HFFc6 (cell line): ENCODE measurements at places on chromosomes 5 and 9. TPM values are rescaled to one million over a fixed set of nuclear protein-coding genes. Genes with fewer than 3 reads are reported as not detected.
A peak's percentile ranks its signal among the peaks of the same experiment; 100 is the strongest.

- DNase-seq = no peak
Measured at GRCh38 chr9:72156586-72156985, 7.3 kb downstream of the GDA start.

Gene FOXD4L3
- not detected in 3 replicates for total RNA-seq

DNA sequence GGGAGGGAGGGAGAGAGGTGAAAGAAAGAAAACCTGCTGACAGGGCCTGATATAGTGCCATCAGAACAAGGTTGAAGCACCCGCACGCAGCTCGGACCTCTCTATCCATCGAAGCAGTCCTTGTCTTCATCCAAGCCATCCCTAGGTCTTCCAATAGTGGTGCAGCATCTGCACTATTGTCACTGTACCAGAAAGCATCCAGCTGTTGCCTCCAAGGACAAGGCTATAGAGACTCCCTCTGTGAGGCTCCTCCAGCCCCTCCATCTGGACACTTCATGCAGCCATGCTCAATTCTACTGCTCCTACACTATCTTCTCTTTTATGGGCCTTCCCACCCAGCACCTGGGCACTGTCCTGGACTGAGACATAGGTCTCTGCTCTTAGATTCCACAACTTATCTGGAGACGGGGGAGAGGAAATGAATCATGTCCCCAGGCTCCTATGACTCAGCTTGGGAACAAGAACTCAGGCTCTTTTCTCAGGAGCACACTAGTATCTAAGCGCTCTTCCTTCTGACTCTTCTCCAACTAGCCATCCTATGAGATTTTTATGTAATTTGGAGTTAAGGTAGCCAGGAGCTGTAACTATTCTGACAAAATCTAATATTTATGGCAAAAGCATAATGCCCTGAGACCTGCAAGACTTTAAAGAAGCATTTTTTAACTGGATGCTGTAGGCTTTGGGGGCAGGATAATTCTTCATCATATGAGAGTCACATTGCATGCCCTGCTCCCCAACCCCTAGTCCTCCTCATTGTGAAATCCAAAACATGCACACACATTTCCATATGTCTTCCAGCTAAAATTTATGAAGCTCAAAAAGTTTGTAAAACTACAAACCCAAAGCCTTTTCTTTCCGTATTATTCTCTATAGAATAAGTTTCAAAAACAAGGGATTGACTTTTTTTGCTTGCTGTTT lies 446.8 kb downstream of the CCDC171 start:
- peak; percentile 89 for DNase-seq

- DNase-seq = no peak
Measured at GRCh38 chr9:133463234-133463863, 3.6 kb downstream of the CACFD1 start.

GRCh38 chr5:29758986-29759421 lies 1434.5 kb upstream of the CDH6 start:
- DNase-seq = no peak

Gene EDIL3
- total RNA-seq = 2.3 and 46.2 TPM in 2 replicates

- DNase-seq = no peak
Measured at GRCh38 chr9:14962193-14962882, 52.1 kb upstream of the FREM1 start.

Gene SLC34A1
- not detected in 3 replicates for total RNA-seq

DNA sequence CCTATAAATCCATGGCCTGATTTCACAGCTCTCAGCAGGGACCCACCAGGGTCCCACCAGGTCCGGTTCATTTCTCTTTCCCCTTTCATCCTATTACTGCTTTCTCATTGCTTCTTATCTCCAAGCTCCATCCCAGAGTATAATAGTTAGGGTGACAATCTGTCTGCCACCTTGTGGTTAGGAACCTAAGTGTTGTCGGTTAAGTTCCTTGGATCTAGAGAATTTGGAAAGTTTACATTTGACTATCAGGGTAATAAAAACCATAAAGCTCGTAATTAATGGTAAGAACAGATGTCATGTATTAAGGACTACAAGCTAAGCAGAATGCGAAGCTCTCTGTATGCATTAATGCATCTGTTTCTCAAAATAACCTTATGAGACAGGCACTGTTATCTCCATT lies 259.1 kb downstream of the SH3GL2 start:
- no peak for DNase-seq

DNA sequence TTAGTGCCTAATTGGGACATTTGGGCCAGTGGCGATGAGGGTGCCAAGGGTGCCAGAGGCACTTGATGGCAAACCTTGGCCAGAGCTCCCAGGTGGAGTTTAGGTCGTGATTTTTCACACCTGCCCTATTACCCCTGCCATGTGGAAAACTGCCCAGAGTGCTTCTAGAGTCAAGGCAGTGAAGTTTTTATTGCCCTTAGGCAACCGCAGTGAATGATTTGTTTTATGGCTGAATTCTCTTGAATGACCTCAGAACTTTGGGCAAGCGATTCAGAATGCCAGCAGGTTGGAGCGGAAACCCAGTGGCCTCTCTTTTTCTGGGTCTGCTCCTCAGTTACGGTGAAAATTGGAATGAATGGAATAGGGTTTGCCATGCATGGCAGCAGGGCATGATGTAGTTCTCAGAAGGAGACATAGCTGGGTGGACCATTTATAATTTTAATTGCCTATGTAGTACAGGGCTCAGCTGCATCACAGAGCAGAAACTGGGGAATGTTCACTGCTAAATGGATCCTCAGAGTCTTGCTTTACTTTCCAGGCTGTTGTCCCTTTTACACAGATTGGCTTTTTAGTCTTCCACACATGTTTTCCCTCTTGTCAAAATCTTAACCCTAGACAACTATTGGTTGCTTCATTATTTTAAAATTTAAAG lies 820.0 kb upstream of the SEMA6A start:
- no peak for DNase-seq

DNA sequence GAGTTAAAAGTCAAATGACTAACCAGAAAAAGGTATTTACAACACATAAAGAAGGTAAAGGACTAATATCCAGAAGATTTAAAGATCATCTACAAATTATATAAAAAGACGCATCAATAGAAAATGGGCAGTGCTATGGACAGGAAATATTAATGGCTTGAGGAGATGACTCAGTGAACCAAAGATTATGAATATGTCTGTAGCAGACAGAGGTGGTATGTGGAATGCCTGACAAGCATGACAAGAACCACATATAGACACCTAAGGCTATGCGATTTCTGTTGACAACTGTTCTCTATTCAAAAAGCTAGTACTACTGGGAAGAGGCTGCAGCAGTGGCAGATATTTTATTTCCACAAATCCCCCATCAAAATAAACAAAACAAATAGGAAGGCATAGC lies 177.0 kb upstream of the SH3GL2 start:
- no peak for DNase-seq

DNA sequence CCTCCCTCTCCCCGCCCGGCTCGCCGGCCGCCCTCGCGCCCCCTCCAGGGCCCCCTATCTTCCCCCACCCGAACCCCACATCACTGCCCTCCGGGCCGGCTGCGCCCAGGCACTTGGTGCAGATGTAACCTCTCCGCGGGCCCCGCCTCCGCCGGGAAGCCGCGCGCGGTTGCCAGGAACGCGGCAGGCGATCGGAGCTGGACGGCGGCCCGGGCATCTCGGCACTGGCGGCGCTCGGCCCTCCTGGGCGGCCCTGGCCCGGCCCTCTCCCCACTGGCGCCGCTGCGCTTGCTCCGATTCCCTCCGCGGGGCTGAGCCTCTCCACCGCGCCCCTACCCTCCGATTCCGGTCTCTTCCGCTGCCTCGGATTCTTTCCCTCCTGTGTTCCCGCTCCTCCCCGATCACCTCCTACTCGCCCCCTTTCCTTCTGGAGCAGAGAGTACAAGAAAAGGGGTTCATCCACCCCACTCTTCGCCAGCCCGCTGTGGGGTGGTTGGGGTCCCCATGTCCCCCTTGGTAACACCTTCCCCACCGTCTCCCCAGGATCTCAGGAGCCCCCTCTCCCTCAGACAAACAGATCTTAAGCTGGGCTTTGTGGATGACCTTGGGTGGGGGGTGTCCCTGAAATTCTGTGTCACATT lies 70.6 kb downstream of the C9orf50 start:
- peak; percentile 40 for DNase-seq

Gene MSX2
- not detected in 3 replicates for total RNA-seq

DNA sequence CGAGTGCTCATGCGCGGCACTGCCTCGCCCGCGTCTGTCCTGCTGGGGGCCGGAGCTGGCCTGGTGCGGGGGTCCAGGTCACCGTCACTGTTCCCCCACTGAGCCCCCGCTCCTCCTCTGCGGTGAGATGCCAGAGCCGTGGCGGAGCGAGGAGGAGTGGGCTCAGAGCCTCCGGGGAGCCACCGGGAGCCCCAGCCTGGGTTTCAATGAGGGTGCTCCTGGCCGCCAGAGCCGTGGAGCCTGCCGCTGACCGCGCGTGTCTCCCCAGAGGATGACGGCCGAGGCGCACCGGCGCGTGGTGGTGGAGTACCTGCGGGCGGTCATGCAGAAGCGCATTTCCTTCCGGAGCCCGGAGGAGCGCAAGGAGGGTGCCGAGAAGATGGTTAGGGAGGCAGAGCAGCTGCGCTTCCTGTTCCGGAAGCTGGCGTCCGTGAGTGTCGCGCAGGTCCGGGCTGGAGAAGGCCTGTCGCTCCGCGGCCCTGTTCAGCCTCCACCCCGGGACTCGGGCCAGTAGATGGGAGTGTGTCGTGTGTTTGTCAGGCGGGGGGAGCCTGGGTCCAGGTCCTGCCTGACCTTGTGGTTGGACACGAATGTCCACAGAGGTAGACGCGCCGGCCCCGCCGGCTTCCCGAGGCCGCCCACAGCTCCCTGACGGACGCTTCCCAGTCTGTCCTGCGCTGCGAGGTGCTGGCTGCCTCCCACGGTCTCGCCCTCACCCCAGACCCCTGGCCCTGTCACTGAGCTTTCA lies 22.0 kb downstream of the EXOC3 start:
- DNase-seq = no peak

Gene CDX1
- total RNA-seq = 0.15 to 0.18 TPM in 2 of 3 replicates, not detected in the other

- DNase-seq = no peak
Measured at GRCh38 chr5:176519810-176520720, 17.1 kb downstream of the RNF44 start.

Gene SPATA9
- 0.39 to 0.51 TPM (median 0.48 TPM) in 3 replicates for total RNA-seq

Gene MYO10
- total RNA-seq = 99.1 and 129 TPM in 2 replicates

DNA sequence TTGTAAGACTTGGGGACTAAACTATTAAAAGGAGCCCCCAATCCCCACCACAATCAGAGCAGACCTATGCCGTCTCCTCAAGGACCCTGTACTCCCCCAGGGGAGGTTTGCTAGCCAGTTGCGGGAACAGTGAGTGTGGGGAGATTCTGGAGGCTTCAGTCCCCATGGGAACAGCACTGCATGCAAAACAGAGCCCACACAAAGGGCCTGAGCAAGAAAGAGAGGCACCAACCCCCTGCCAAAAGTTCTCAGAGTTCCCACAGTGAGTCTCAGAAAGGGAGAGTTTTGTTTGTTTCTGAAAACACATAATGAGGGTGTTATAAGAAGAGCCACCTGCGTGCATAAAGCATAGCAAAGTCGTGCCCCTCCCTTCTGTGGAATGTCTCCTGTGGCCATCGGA lies 56.6 kb downstream of the CFAP90 start:
- DNase-seq = no peak

GRCh38 chr5:14197056-14197455 lies 53.9 kb downstream of the TRIO start:
- DNase-seq = no peak

Gene RGP1
- total RNA-seq = 27.6 and 31.1 TPM in 2 replicates

Gene PKD2L2
- not detected in 3 replicates for total RNA-seq

GRCh38 chr9:86665416-86665815 lies 281.9 kb downstream of the GAS1 start:
- no peak for DNase-seq

DNA sequence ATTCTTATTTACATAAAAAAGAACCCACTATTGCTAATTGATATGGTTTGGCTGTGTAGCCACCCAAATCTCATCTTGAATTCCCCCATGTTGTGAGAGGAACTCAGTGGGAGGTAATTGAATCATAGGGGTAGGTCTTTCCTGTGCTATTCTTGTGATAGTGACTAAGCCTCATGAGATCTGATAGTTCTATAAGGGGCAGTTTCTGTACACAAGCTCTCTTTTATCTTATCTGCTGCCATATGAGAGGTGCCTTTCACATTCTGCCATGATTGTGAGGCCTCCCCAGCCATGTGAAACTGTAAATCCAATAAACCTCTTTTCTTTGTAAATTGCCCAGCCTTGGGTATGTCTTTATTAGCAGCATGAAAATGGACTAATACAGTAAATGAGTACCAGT lies 58.2 kb upstream of the PRR16 start:
- DNase-seq = peak; percentile 70

- no peak for DNase-seq
Measured at GRCh38 chr5:119327018-119327417, 28.8 kb upstream of the TNFAIP8 start.

DNA sequence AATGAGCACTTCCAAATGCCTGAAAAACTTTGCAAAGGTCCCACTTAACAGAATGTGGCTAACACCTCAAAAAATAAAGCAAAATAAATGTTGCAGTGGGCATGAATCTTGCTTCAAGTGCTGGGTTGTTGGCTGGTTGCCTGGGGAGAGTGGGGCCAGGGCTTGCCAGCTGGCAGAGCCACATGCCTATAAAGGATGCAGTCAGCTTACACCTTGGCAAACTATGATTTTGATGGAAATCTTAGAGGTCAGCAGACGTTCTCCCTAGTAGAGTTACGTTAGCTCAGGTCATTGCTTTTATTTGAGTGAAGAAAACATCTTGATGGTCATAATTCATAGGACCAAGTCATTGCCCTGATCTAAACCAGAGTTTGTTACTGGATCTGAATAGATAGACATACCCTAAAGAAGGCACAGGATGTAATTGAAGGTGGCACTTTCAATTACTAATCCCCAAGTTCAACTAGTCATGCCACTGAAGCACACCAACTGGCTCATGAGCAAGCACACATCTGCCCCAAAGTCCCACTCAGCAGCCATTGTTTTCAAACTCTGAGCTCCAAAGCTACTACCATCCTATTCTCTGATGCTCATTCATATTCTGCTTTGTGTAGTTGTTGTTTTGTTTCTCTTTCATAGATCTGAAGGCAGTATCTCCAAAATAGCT lies 51.2 kb upstream of the ZSWIM6 start:
- no peak for DNase-seq

- DNase-seq = peak; percentile 63
Measured at GRCh38 chr5:36606428-36607113, at the start of gene SLC1A3. Gene SLC1A3, plus strand, starts transcription at chr5:36606606. Its CDS starts 1,818 bp downstream, at chr5:36608424.

GRCh38 chr5:126917918-126918614 lies 112.3 kb downstream of the MARCHF3 start:
- peak; percentile 69 for DNase-seq

DNA sequence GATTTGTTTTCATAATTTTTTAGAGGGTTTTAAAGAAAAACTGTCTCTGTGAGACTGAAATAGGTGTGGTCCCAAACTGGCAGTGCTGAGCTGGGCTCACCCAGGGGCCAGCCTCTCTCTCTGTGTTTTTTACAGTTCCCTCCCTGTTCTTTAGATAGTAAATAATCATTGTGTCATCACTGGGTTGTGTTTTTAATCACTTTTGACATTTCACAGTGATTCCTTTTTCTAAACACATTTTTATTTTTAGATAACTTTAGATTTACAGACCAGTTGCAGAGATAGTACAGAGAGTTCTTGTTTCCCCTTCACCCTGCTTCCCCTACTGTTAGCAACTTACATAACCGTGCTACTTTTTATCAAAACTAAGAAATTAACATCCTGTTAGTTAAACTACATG lies 44.4 kb downstream of the MAP1B start:
- no peak for DNase-seq
